ENCODE measurements at places on chromosomes 1 and 21.

DNA sequence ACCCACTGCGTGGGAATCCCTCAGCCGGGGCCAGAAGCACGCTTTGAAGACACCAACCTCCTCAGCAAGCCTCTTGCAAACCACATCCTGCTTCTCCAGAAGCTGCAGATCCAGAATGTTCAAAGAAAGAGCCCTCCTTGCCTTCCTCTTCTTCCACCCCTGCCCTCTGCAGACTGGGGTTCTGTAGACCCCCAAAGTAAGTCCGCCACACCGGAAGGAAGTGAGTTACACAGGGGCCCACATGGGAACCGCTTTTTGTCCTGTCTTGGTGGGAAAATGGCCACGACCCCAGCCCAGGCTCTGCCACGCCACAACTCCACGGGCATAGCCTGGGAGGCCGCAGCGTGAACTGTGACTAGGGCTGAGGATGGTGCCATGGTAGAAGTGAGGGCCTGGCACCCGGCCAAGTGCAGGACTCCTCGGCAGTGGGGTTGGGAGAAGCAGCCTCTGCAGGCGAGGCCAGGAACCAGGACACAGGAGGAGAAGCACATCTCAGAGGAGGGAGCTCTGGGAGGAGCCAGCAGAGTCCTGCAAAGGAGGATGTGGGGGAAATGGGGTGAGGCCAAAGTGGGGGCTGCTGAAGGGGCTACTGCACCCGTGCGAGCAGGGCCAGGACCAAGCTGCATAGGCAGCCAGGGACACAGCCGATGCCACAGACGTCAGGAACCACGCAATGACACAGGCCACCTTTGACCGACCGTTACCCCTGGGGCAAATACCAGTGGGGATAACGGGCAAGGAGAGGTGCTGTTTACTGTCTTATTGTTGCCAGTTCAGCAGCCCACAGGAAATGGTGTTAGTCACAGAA lies 30.9 kb downstream of the PDE9A start:
- no peak for DNase-seq

GRCh38 chr1:21775550-21775914 lies 7.4 kb downstream of the USP48 start:
- DNase-seq = no peak

DNA sequence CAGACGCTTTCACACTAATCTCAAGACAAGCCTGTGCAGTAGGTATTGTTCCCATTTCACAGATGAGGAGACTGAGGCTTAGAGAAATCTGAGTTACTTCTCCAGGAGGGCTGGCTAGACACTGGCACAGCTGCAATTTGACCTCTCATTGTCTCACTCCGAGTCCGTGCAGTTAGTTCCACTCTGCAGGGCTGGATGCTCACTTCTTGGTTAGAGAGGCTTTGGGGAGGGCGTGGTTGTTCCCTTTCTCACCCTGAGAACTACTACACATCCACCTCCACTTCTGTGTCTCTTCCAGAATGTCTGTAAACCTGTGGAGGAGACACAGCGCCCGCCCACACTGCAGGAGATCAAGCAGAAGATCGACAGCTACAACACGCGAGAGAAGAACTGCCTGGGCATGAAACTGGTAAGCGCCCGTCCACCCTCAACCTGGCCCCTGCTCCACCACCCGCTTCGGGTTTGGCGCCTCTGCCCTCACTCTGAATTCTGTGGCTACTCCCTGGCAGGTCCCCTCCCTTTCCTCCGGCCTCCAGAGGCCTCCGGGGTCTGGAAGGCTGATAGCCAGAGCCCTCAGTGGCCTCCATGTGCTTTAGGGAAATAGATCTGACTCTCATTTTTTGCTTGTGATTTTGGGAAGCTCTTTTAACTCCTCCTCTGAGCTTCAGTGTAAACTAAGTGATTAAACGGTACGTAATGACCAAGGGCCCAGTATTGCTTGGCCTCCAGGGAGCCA lies 29.1 kb downstream of the EIF2D start:
- no peak for DNase-seq

DNA sequence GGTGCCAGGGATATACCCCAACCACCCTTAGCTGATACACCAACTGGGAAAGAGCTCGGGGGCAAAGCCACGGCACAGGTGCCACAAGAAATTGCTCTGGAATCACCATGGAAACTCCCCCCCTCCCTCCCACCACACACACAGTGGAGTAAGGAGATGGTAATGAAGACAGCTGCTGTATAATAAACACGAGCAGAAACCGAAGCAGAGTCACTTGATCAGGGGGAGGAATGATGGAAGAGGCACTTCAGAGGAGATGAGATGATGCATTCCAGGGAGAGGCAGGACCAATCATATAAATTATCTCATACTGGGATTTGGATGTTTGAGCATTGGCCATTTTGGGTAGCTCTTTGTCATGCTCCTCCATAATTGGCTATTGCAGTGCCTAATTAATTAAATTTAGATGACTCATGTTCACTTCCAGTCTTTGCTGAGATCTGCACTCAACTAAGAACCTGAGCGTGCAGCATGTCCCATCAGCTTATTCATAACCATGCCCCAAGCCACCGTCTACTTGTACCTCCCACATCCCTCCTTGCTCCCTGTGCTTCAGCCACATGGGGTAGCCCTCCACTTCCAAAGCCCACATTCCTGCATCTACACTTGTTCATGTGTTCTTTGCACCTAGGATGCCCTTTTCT lies 189.5 kb downstream of the ZSCAN20 start:
- DNase-seq = no peak

DNA sequence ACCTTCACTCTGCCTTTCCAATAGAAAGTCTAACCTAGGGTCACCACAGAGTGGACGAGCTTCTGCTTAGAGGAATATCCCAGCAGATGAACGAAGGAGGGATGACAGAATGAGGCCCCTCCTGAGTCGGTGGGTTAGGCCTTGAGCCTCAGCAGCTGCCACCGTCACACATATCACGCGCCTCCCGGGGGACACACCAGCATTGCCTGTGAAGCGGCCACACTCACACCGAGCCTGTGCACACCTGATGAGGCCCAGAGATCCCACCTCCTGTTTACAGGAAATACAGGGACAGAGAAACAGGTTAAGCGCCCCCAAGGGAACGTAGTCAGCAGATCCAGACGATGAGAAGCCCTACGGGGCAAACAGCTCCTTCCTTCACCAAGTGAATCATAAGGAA lies 25.1 kb upstream of the LRRC47 start:
- DNase-seq = no peak

GRCh38 chr21:46598581-46599572 lies 6.0 kb downstream of the S100B start:
- DNase-seq = no peak

GRCh38 chr1:18727956-18728355 lies 97.3 kb downstream of the PAX7 start:
- DNase-seq = no peak

- DNase-seq = no peak
Measured at GRCh38 chr21:45539796-45540600, 2.2 kb downstream of the SLC19A1 start.

DNA sequence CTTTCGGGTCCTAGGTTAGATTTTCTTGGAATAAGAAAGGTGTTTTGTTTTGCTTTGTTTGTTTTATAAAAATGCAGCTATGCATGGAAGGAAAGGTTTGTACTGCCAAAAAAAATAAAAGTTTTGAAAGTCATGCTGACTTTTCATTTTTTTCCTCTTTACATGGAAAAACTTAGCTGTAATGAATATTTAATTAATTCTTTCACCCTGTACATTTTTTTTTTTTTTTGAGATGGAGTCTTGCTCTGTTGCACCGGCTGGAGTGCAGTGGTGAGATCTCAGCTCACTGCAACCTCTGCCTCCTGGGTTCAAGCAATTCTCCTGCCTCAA lies 48.7 kb downstream of the NENF start:
- DNase-seq = no peak

- DNase-seq = no peak
Measured at GRCh38 chr21:42397746-42398394, 2.0 kb upstream of the TMPRSS3 start.

DNA sequence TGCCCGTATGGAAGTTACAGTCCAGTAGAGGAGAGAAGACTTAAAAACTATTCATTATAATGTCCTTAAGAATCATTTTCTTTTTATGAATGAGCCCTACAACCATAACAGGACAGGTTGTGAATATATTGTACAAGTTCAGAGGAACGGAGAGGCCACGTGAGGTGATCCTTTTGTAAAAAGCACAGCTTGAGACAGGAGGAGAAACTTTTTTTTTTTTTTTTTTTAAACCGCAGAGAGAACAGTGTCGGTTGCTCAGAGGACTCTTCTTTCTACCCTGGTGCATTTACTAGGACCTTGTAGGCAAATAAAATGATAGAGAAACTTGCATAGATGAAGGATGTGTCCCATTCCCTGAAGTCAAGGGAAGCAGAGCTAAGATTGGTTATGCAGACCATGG lies 32.1 kb downstream of the DYRK1A start:
- DNase-seq = no peak

DNA sequence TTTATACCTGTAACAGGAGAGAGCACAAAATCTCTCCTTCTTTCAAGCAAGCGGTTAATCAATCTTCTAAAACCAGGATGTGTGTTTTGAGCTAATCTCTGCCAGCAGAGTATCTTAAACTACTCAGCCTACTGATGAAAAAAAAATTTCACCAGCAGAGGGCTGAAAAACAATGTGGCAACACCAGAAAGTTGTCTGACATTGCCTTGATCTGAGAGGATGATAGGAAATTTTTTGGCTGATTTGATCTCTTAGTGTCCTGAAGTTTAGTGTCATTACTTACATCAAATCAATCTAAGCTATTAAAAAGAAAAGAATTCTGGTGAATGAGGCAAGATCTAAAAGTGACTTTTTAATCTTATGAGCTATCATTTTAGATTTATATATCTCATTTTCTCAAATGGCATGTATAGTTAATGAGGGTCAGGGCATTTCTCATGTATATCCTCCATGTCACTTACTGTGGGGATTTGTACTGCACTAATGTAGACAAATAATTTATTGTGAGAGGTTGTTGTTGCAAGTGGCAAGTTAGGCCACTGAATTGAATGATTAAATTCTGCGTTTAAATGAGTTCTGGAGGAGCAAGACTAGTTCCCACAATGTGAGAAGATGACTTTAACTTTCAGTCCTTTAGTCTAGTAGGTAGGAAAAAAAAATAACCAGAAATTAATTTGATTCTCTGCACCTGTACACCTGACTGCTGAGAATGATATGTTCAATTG lies 10.9 kb downstream of the ADAMTS1 start:
- no peak for DNase-seq

- no peak for DNase-seq
Measured at GRCh38 chr1:165290148-165290547, 66.4 kb downstream of the LMX1A start.

DNA sequence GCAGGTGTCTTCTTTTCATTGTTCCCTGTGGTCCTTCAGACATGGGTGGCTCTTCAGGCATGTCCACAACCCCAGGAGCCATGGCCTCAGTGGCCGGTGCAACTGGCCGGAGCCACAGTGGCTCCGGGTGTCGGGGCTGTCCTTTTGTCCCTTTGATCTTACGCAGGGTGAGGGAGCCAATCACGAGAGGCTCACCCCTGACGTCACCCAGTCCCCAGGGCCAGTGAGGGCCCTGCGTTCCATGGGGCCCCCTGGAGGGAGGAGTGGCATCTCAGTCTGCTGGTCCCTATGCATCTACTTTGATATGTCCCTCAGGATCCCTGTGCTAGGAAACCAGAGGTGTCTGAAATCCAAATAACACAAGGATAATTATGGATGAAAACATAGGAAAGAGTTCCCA lies 29.3 kb downstream of the ZSCAN20 start:
- DNase-seq = no peak

DNA sequence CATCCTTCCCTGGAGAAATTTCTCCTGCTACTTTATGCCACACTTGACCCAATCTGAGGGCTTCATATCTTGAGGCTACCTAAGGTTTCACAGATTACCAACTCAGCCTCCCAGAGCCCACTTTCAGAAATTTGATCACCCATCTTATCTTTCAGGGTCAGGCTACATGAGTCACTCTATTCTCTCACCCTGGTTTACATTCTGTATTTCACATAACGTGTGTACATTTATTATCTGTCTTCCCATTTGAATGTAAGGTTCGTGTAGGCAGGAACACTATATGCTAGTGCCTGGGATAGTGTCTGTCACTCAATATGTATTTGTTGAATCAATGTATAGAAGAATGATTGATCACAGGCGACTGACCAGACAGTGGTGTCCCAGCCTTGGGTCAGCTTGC lies 124.8 kb downstream of the UBE2U start:
- DNase-seq = no peak

- DNase-seq = no peak
Measured at GRCh38 chr1:24293392-24294227, 25.5 kb upstream of the GRHL3 start.

DNA sequence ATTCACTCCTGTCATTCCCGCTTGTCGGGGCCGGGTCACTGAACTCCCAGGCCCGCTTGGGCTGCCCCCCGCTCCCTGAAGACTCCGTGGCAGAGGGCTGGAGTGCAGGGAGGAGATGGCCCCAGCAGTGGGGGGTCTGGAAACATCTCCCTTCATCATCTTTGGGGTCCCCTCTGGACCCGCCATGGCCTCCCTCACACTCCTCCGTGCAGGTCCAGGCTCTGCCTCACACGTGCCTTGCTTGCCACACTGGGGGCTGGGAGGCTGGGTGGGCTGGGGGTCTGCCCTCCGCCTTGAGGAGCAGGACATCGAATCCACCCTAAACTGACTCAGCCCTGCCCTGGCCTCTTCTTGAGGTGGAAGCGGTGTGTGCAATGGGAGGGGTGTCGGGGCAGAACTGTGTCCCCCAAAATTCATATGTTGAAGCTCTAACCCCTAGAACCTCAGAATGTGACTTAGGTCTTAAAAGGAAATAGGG lies 35.2 kb downstream of the POFUT2 start:
- no peak for DNase-seq

GRCh38 chr1:46455951-46456350 lies 33.7 kb upstream of the DMBX1 start:
- DNase-seq = no peak

- DNase-seq = no peak
Measured at GRCh38 chr1:182457844-182458243, 7.9 kb downstream of the RGSL1 start.

- no peak for DNase-seq
Measured at GRCh38 chr1:3597599-3597964, 13.7 kb downstream of the MEGF6 start.

- no peak for DNase-seq
Measured at GRCh38 chr1:89259283-89259971, 13.2 kb downstream of the GBP5 start.

- DNase-seq = no peak
Measured at GRCh38 chr1:82162486-82163420, 362.0 kb downstream of the ADGRL2 start.

Measured in stimulated activated CD4-positive, alpha-beta T cell treated with anti-CD3 and anti-CD28 coated beads, TNF-alpha, amount 100 ng/mL, for 1 hour (primary cell).